Natural killer cell treated with Interleukin-12 subunit alpha and Interleukin-12 subunit beta and Interleukin-15 and Interleukin-18, amount 100 ng/mL, for 72 hours (primary cell): ENCODE measurements at places on chromosomes 7 and 10. TPM values are rescaled to one million over a fixed set of nuclear protein-coding genes. Genes with fewer than 3 reads are reported as not detected.

GRCh38 chr10:80684259-80684658 lies 146.6 kb downstream of the SH2D4B start:
- no peak overlapping the region for H3K4me3 ChIP-seq
- peaks cover 15% of the 10 kb centered on the region for H3K27me3 ChIP-seq
- H3K4me1 ChIP-seq: no peaks in the 10 kb centered on the region
- DNase-seq: no peak
- no peaks in the 10 kb centered on the region for H3K36me3 ChIP-seq

DNA sequence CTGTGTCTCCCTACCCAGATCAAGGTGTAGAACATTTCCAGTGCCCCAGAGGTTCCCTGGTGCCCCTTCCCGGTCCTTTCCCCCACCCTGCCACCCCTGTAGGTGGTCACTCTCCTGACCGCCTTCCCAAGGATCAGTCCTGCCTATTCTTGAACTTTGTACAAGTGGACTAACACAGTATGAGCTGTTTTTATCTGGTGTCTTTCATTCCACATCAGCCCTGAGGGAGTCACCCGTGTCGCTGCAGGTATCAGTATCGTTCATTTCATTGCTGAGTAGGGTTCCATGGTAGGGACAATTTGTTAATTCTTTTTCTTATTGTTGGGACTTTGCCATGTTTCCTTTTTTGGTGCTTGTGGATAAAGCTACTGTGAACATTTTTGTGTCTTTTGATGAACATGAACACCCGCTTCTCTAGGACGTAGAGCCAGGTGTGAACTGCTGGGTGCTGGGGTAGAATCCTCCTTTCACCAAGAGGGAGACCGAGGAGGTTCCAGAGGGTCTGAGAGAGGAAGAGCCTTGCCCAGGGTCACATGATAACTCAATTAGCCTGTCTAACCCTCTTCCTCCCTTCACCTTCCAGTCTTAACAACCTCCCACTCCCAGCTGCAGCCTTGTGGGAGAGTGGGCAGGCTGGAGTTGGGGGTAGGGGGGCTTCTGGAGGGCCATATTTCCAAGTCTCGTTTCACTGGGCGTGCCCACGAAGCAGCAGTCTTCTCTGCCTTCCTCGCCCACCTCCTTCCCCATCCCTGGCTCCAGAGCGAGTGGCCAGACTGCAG lies 18.0 kb downstream of the PALD1 start:
- no peak overlapping the region for H3K27ac ChIP-seq
- H3K36me3 ChIP-seq: no peaks in the 10 kb centered on the region
- DNase-seq: no peak

The ADAM22 gene
- total RNA-seq: 0.29 TPM

- H3K27ac ChIP-seq: no peak overlapping the region
- no peak for DNase-seq
- H3K36me3 ChIP-seq: no peaks in the 10 kb centered on the region
- H3K27me3 ChIP-seq: peaks cover 17% of the 10 kb centered on the region
- no peak overlapping the region for H3K4me3 ChIP-seq
These were observed 16.5 kb downstream of the RGR start for GRCh38 chr10:84261236-84261915.
